HFFc6 (cell line): ENCODE measurements at places on chromosomes 3 and 15.

GRCh38 chr15:56719021-56719612 is 14.2 kb downstream of the ZNF280D start:
- no peak for DNase-seq

DNA sequence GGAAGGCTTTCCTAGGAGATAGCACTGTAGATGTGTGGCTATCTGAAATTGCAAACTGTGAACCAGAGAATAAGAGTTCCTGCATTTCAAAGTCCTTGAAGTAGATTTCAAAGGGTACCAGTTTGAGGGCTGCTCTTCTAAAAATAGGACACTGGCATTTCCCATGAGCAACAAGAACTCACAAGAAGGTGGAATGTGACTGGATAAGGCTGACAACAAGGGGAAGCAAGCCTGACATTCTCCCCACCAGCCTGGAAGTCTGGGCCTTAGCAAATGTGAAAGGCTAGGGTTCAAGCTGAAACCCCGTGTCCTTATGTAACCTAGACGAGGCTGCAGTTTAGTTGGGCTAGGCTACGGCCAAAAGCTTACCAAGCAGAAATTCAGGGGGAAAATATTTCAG is 18.7 kb upstream of the TJP1 start:
- no peak for DNase-seq

- DNase-seq: no peak
Observed at GRCh38 chr15:82640672-82641071, 6.5 kb downstream of the CPEB1 start.

- peak; percentile 17 for DNase-seq
Observed at GRCh38 chr3:147699175-147699838, 290.1 kb downstream of the ZIC1 start.

GRCh38 chr3:131555456-131555855 is 52.7 kb upstream of the MRPL3 start:
- DNase-seq: no peak
